Caki2 (cell line): ENCODE measurements at places on chromosomes 2 and 18. TPM values are rescaled to one million over a fixed set of nuclear protein-coding genes. Genes with fewer than 3 reads are reported as not detected.
A peak's percentile ranks its signal among the peaks of the same experiment; 100 is the strongest.

- no peak for DNase-seq
These were observed 30.5 kb upstream of the NCKAP5 start for GRCh38 chr2:133598769-133599168.

DNA sequence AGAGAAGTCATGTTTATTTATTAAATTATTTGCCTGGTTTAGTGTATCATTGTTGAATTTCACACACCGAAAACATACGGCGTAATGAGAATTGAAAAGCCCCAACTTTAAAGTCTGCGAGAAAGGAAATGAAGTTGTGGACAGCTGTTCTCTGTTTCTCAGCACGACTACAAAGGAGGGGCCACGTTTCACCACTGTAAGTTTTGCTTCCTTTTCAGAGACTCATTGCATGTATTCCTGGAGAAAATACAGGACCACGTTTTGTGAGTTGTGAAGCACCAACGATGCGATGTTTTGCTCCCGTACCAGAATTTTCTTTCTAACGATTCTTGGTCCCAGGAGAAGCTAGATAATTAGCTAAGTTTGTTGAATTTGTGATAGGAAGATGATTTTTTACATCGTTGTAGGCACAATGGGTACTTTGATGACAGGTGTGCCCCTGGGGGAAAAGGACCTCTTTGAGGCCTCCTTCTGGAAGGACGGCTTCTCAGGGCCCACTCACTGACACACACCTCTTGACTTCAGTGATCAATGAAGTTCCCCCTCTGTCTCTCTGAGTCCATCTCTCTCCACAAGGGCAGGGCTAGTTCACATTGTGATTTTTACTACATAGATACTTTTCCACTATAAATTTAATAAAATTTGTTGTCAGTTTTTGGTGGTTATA lies 23.7 kb upstream of the ACKR3 start:
- no peak for DNase-seq

DNA sequence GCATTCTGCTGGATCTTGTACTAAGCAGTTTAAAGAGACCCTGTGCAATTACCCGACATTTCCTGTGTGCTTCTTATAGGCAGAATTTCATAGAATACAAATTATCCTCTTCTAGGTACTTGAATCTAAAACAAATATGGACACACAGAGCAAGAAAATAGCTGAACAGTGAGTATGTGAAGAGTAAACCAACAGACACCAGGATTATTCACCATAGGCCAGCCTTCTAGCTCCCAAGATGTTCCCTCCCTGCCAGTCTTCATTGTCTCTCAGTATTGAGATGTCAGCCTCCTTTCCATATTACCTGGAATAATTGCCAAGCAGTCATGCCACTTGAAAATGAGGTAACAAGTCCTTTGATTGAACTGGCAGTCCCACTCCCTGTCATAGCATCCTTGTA lies 187.1 kb downstream of the PTPRM start:
- no peak for DNase-seq

DNA sequence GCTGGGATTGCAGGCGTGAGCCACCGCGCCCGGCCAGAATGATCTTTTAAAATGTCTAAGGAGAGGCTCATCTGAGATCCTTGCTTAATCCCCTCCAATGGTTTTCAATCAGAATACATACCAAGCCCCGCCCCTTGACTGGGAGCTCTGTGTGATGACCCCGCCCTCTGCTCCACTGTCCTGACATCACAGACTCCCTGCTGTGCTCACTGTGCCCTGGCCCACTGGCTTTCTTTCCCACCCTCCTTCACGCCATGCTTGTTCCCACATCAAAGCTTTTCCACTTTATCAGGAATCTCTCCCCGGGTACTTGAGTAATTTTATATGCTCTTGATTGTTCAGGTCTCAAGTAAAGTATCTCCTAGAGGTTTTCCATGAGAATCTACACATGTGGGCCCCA lies 762.3 kb upstream of the ID2 start:
- peak; percentile 14 for DNase-seq

GRCh38 chr2:26535663-26536275 lies 57.8 kb upstream of the OTOF start:
- no peak for DNase-seq

DNA sequence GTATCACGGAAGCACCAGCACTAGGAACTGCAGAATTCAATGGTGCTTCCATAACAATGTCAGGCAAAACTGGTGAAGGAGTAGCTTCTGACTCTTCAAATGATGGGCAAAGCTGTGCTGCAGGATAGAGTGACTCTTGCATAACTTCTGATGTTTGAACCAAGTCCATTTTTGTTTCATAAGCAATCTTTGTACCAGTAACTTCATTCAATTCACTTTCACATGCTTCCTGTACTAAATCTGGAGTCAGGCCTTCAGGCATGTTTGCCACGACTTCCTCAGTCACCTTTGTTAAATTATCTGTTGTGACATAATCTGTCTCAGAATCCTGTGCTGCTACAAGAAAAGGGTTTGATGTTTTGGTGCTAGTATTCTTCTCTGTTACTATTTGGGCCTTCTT lies 24.0 kb downstream of the RTN4 start:
- no peak for DNase-seq

- no peak for DNase-seq
These were observed 37.7 kb downstream of the TPO start for GRCh38 chr2:1450915-1451314.

- DNase-seq = no peak
These were observed 2.4 kb upstream of the MALT1 start for GRCh38 chr18:58668897-58669296.

GRCh38 chr2:70639841-70640436 lies 86.3 kb upstream of the TGFA start:
- DNase-seq = no peak

DNA sequence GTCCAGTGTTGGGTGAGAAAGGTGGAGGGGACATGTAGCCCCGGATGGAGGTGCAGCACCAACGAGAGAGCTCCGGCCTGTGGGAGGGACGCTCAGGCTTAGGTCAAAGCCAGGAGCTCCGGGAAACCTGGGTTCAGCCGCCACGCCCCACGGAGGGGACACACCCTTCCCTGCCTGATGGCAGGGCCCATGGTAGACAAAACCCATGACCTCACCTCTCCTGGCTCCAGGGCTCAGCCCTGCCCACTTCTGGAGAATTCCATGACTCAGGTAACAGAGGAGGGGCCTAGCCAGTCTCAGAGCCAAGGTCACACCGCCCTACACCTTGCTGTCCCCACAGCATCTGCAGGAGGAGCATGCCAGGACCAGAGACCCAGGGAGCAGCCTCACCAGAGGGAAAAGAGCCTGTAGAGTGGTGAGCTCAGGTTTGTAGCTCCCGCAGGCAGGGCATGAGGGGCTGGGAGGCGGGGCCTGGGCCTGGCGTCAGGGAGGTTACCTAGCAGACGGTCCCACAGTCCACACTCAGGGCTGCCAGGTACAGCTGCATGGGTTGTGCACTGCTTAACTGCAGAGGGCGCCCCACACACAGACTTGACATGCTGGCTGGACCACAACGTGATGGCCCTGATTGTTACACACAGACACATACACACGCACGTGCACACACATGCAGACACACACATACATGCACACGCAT lies 70.8 kb upstream of the SMAD7 start:
- DNase-seq = peak; percentile 53

- no peak for DNase-seq
These were observed 62.9 kb upstream of the ZEB2 start for GRCh38 chr2:144582651-144583380.

DNA sequence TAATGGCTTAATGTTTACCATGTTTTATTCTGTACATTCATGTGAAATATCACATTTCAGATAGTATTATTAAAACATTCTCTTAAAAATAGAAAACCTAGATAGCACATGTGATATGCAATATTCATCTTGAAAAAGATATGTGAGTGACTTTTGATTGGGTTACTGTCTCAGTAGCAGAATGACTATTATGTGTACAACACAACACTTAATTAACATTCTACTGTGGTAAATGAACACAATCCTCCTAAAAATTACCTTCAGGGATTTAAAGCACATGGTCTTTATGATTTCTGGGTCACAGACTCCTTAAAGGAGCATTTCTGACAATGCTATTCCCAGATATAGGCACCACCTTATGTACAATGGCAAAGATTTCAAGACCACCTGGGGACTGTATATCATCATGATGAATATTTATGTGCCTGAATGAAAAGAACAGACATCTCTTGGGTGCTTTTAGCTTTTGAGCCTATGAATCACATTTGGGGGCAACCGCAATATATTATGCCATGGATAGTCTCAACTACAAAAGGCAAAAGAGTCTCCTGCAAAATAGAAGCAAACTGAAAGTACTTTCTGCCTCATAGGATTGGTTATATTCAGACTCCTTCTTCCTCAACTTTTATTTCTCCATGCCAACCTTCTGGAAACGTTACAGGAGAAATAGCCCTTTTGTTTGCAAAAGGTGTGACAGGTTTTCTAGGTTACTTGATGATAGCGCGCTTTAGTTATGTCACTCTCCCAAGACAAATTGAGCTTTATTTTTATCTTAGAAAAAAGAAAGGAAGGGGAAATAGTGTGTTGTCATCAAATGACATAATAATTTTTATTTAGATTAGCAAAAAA lies 259.0 kb downstream of the CALCRL start:
- no peak for DNase-seq

- DNase-seq = no peak
These were observed 58.3 kb upstream of the PNPT1 start for GRCh38 chr2:55751966-55752365.

- DNase-seq = no peak
These were observed 352.0 kb upstream of the POU3F3 start for GRCh38 chr2:104501929-104502328.

- DNase-seq = no peak
These were observed 63.6 kb downstream of the CELF4 start for GRCh38 chr18:37502036-37502435.

GRCh38 chr2:216362730-216363129 lies 9.6 kb downstream of the MARCHF4 start:
- no peak for DNase-seq

- no peak for DNase-seq
These were observed 15.6 kb downstream of the PHLPP1 start for GRCh38 chr18:62730941-62731340.

GRCh38 chr18:10315522-10315921 lies 138.9 kb upstream of the APCDD1 start:
- DNase-seq = no peak

GRCh38 chr18:62844850-62845643 lies 129.7 kb downstream of the PHLPP1 start:
- DNase-seq = no peak

DNA sequence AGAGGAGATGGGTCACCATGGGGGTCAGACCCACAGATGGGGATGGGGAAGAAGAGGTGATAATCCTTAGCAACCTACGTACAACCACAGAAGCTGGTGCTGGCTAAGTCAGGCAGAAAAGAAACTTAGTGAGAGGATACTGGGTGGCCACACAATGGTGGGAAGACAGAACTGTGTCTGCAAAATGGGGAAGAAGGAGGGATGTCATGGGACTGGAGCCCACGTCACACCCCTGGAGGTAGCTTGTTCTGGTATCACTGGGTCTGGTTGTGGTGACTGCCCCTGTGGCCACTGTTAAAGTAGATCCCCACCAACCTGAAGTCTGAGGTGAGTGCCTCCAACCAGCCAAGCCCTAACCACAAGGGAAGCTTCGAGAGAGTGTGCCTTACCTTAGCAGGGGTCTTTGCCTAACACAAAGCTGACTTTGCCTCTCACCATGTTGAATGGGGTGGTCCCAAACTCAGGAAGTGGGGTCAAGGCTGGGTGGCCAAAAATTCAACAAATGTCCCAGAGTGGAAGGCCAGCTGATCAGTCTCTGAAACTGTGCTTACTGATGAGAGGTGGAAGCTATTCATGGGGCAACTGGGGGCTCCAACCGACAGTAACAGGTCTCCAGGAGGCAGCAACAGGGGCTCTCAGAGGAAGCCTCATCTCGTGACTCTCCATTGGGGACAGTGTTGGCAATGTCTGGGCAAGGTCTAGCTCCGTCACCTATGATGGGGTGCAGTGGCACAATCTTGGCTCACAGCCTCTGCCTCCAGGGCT lies 64.8 kb upstream of the SLC1A4 start:
- no peak for DNase-seq

DNA sequence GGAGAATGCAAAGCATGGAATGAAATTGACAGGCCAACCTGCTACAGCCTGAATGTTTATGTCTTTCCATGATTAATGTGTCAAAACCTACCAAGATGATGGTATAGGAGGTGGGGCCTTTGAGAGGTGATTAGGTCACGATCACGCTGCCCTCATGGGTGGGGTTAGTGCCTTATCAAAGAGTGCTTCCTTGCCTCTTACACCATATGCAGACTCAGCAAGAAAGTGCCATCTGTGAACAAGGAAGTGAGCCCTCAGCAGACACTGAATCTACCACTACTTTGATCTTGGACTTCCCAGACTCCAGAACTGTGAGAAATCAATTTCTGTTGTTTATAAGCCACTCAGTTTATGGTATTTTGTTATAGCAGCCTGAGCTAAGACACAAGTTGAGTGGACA lies 147.5 kb upstream of the BCL2L11 start:
- no peak for DNase-seq

DNA sequence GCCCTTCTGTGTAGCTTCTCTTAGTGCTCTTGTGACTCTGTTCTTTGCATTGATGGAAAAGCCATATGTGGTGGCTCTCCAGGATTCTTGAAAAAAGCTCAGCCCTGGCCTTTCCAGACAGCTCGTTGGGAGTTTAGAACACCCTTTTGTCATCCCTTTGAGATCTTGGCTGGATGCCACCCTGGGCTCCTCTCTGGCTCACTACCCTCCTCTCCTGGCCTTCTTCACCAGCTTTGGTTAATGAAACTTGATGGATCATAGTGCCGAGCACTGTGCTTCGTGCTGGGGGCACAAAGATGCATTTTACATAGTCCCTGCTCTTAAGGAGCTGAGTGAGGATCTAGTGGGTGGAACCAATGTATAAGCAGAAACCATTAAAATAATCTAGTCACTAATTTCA lies 15.6 kb upstream of the FHOD3 start:
- DNase-seq = no peak

DNA sequence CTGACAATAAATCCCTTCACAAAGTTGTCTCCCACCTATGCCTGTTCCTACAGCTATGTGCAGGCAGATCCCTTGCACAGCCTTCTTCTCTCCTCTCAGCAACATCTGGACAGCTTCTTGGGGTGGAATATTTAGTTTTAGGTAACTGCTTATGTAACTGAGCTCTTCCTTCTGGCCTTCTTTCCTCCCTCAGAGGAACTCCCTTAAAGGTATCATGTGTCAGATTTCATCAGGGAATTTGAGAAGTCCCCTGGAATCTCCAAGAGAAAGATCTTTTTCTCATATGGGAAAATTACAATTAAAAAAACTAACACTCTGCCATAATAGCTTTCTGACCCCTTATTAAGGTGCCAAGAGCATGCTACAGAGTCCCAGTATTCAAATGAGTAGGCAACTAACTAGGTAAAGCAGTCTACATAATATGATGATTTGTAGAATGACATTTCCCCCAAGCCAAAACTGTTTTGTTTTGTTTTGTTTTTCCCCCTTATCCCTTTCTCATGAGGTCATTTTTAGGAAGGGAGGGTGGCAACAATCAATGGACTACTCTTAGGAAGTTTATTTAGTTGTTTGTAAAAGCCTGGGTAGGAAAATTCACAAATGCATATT lies 2.4 kb downstream of the TMEM200C start:
- no peak for DNase-seq

The NPHP1 gene
- total RNA-seq = 4.9 and 29.2 TPM in 2 replicates

The CHRNG gene
- total RNA-seq = not detected in 2 replicates

The PAX8 gene
- total RNA-seq = 50.7 and 89.7 TPM in 2 replicates

The ARHGAP28 gene
- total RNA-seq = 0.27 and 0.46 TPM in 2 replicates

The OSBPL6 gene
- total RNA-seq = 0.23 and 0.71 TPM in 2 replicates

The SCN7A gene
- not detected in 2 replicates for total RNA-seq

The TM4SF20 gene
- total RNA-seq = not detected in 2 replicates

The ESPNL gene
- total RNA-seq = 0.10 TPM in 1 of 2 replicates, not detected in the other

The REG3A gene
- not detected in 2 replicates for total RNA-seq

The SCN9A gene
- 0.95 and 2.2 TPM in 2 replicates for total RNA-seq
